ENCODE measurements at places on chromosomes 6 and 20.

- DNase-seq: no peak
Measured at GRCh38 chr20:47306095-47306494, 50.4 kb downstream of the ZMYND8 start.

DNA sequence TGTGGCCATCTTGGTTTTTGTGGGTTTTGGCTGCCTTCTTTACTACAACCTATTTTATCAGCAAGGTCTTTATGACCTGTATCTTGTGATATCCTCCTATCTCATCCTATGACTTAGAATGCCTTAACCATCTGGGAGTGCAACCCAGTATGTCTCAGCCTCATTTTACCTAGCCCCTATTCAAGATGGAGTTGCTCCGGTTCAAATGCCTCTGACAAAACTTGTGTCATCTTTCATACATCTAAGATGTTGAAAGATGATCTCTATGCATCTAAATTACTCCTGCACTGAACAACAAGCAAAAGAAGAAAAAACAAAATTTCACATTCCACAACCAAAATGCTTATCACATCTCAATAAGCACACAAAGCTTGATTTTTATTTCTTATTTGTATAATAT, 129.5 kb upstream of the CNR1 start:
- DNase-seq: no peak

GRCh38 chr6:95364016-95364604, 213.2 kb upstream of the MANEA start:
- no peak for DNase-seq

GRCh38 chr20:38714308-38714707, 10.0 kb upstream of the SLC32A1 start:
- DNase-seq: no peak
